ENCODE measurements at places on chromosomes 16 and 17.

DNA sequence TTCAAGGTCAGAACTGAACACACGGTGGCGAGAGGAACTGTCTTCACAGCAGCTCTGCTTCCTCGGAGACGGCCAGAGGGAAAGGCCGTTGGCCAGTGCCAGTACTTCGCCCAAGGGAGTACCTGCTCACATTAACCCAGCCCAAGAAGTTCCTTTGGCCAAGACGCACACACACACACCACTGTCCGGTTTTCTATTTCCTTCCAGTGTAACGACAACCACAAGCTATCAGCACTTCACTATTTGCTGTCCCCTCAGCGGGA is 744 bp upstream of the GGNBP2 start:
- no peak for DNase-seq

DNA sequence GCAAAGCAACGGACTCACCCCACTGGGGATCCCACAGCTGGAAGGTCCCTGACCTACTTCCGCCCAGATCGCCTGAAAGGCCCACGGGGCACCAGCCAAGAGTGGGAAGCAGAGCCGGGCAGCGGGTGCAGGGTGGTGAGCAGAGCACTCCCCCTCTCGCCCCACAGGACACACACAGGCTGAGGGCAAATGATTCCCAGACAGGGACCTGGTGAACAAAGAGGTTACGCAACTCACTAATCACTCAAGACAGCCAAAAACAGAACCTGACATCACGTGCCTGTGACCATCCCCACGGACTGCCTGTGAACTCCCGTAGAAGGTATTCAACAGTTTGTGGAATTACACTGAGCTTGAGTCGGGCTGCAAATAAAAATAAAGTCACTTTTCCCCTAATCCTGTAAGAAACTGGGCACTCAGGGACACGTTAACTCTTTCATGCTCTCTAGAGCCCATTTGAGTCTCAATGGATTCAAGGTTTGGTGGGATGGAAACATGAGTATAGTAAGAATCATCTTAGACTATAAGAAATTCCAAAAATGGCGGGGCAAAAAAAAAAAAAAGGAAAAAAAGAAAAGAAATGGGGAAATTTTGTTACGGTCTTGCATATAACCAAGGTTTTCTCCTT is 396.1 kb downstream of the SOX9 start:
- no peak for DNase-seq

- no peak for DNase-seq
Observed at GRCh38 chr16:27334838-27335237, 21.1 kb downstream of the IL4R start.

DNA sequence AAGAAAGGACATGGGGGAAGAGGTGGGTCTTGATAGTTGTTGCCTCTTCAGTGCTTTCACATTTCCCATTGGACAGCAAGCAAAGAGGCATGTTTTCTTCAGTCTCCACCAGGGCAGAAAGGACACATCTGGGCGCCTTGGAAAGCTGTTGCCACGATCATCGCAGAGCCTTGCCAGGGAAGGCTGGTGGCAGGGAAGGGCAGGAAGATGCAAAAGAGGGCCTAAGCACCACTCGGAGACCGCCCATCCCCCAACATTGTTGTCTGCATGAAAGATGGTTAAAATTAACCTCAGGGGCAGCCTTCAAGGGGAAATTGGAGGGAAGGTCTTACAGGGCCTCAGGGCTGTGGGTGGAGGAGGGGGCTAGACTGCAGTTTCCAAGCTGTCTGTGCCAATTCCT is 114.2 kb downstream of the SOX9 start:
- no peak for DNase-seq

DNA sequence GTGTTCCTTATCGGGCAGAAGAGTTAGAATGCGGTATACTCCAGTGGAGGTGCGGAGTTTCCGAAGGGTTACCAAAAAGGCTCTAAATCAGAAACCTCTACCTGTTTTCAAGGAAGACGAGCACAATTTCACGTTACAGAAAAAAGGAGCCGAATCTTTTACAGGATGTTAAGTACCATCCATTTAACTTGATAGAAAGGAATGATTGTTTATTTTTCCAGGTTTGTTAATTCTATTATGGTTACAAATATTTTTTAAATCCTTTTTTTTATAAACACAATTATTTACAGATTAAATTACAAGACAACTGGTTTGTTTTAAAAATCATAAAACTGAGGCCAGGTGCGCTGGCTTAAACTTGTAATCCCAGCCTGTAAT is 18.2 kb downstream of the ZNF213 start:
- DNase-seq: no peak

- DNase-seq: peak; percentile 50
Observed at GRCh38 chr17:850851-851763, 69.0 kb downstream of the MRM3 start.

DNA sequence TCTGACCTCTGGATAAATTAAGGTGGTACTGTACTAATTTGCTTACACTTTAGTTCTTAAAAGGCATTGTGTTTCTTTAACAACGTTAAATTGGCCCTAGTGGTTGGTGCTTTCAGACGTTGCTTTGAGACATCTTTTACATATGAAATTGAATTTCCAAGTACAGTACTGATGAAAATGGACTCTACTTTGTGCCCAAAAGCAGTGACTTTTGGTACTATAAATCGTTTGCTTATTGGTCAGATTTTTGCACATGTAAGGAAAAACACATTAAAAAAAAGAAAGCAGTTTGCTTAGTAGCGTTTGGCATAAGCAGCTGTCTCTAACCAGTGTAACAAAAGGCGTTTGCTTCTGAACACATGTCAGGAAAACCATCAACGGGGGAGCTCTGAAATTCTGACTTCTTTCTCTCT is 139.6 kb downstream of the CDK5R1 start:
- DNase-seq: no peak

GRCh38 chr16:1435921-1436697 is 5.2 kb downstream of the PERCC1 start:
- DNase-seq: no peak

GRCh38 chr17:2030779-2031163 is 818 bp downstream of the DPH1 start:
- DNase-seq: no peak
